ENCODE measurements at places on chromosomes 2 and 18.

DNA sequence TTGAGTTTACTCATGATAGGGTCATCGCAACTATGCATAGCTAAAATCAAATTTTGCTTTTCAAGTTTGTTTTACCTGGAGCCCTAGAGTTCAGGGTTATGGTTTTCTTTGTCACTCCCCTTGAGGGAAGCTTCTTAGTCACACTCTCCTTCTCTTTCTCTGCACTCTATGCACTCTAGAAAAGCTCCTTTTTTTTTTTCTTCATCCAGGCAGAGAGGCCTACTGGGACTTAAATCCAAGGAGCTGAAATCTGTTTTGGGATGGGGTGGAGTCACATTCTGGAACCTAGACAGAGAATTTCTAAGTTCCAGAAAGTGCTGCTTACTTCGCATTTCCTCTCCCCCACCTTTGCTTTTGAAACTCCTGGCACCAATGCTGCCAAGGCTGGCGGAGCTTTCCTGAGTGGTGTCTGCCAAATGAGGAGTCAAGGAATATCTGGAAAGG is 19.1 kb upstream of the IL18R1 start:
- no peak for DNase-seq

- no peak for DNase-seq
These were observed 869.4 kb upstream of the ID2 start for GRCh38 chr2:7812231-7812995.

GRCh38 chr18:8423051-8423557 is 186.1 kb upstream of the RAB12 start:
- no peak for DNase-seq

DNA sequence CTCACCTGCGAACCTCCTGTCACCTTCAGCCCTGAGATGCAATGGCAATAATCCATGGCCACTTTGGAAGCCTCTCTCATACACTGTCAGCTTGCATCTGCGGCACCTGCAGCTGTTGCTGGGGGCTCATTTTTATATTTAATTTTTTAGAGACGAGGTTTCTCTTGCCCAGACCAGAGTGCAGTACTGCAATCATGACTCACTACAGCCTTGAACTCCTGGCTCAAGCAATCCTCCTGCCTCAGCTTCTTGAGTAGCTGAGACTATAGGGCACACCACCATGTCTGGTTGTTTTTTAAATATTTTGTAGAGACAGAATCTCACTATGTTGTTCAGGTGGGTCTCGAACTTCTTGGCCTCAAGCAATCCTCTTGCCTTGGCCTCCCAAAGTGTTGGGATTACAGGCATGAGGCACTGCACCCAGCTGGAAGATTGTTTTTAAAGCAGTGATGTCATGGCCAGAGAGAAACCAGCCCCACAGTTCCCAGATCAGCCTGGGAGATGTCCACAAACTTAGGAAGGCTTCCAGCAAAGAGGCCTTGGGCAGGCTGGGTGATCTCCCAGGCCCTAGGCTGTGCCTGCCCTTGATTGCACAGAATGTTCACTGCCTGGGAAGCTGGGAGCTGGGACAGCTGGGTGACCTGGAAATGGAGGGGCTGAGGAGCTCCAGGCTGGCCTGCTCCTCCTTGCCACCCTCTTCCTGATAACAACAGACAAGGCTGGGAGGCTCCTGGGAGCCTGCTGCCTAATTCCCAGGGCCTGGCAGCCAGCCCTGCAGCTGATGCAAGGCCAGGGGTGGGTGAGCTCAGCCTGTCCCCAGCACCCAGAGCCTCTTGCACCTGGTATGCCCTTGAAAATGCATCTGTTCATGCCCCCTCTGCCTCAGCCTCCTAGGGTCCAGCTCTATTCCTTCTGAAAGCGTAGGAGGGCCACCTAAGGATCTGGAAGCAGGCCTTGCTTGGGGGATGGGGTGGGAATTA is 27.1 kb downstream of the SH2D6 start:
- no peak for DNase-seq

DNA sequence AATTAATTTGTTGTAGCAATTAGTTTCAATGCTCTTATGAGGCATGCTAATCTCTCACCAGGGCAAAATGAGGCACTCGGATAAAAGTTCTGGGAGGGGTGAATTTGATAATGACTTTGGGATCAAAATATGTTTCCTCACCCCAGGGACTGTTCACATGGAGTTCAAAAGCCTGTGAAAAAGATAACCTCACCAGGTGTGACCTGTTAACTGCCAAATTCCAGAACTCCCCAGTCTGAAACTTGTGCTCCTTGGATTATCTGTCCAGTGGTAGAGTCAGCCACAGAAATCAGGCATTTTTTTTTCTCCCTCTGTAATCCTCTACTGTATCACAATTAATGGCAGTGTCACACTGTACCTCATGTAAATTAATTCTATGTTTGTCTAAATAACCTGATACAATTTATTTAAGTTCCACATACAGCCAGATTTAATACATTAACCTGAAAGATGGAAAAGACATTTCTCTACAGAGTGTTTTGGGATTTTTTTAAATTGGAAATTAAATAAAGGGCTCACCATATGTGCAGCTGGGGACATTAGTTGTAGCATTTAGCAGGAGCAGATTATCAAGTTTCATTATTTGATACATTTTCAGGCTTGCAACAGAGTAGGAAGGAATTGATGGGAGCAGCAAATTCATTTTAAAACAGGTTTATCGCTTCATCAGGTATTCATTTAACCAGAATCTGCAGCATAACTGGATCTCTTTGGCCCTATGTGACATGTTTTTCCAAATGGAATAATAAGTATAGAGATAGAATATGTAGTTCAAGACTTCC is 191.2 kb downstream of the VWC2L start:
- no peak for DNase-seq

DNA sequence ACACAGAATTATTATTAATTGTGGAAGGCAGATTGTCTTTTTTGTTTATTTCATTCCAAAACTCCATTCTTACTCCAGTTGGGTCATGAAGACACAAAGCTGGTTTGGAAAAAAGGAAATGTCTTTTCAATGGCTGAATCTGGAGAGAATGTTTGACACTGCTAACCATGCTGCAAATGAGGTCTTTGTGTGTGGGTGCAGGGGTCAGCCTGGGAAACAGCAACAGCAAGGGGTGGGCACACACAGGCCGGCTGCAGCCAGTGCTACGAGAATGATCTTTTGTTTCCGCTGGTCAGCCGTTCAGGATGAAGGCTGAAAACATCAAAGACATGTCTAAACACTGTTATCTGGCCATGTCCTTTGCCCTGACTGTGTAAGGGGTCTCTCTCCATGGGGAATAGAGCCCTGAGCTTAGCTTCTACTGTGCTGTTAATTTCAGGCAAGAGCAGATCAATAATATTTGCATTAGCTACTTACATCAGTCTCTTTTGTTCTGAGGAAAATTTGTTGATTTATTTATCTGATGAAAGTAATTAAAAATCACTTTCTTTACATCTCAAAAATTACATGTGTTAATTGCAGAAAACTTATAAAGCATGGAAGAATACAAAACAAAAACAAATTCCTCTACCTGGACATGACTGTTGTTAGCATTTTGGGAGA is 33.3 kb upstream of the E2F6 start:
- DNase-seq, result no peak

GRCh38 chr2:230601510-230601909 is 111.1 kb upstream of the CAB39 start:
- no peak for DNase-seq

Data from GM19239 (cell line).